NCI-H1417 (cell line): ENCODE measurements at places on chromosomes 12 and 14.

- DNase-seq, result no peak
These were observed 253.9 kb upstream of the SFSWAP start for GRCh38 chr12:131457028-131457310.

GRCh38 chr14:92551044-92551841 is 37.7 kb downstream of the RIN3 start:
- DNase-seq, result no peak

GRCh38 chr12:26629864-26630263 is 203.1 kb downstream of the ITPR2 start:
- no peak for DNase-seq

DNA sequence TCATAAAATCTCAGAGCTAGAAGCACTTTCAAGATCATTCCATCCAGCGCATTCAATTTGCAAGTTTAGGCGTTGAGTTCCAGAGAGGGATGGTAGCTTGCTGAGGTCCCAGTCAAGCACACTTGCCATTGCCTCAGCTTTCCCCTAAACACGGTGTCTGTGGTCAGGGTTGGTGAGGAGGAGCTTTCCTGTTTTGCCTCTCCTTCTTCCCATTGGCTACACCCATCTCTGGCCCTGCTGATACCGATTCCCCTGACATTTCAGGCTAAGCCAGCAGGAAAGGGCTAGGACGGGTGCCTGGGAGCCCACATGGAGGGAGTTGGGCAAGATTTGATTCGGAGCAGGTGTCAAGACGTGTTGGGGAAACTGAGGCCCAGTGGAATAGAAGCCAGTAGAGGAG is 9.1 kb downstream of the NFATC4 start:
- DNase-seq, result no peak

DNA sequence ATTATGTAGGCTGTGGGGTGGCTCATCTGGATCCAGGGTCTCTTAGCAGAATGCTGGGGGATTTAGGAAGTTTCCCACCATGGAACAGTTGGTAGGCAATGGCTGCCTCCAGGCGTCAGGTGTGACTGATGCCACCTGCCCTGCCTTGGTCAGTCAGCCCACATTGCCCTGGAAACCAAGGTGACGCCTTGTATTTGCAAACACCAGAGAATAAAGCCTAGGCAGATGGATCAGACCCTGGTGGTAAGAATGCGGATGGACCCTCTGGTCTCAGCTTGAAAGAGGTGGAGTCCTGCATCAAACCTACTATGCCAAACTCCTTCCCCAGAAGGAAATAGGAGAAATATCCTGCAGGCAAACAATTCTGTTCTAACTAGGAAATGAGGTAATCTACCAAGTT is 38.2 kb downstream of the NCKAP5L start:
- no peak for DNase-seq
